ENCODE measurements at places on chromosomes 12 and 14.
A peak's percentile ranks its signal among the peaks of the same experiment; 100 is the strongest.

GRCh38 chr12:122097927-122098756 is 19.6 kb downstream of the MLXIP start:
- DNase-seq, result peak; percentile 72

DNA sequence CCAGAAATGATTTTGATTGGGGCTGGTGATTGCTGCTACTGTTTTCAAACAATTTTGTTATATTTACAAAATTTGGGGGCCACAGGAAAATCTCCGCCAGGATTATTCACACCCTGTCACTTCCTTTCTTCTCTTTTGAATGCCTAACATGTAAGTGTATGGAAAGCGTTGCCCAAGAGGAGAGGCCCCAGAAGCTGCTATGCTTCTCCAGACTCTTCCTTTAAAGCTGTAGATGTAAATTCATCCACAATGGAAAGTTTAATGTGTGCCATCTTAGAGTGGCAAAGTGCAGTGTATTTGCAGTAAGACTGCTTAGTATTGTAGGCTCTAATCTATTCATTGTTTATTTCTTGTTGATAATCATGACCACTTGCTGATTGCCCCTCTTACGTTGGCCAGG is 136.7 kb upstream of the LRIG3 start:
- no peak for DNase-seq

DNA sequence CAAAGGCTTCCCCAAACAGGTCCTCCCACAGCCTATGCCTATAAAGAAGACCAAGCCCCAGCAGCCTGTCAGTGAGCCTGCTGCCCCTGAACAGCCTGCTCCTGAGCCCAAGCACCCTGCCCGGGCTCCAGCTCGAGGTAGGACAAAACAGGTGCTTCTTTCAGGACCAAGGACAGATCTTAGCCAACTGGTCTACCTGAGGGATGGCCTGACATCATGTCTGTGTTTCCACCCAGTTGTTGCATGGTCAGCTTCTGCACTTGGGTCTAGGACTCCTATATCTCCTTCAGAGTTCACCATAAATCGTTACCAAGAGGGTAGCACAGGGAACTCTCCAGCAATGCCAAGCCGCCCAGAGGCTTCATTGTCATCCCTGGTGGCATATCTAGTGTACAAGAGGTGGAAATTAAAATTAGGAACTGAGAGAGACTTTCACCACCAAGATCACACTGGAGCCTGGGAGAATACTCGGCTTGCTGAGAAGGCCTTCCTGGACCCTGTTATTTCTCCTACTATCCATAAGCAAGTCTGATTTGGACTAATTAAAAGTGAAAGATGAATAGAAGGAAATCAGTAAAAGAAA is 38.2 kb upstream of the OAS1 start:
- DNase-seq, result peak; percentile 8

- DNase-seq, result no peak
Measured at GRCh38 chr12:119245904-119246494, 67.3 kb downstream of the HSPB8 start.

DNA sequence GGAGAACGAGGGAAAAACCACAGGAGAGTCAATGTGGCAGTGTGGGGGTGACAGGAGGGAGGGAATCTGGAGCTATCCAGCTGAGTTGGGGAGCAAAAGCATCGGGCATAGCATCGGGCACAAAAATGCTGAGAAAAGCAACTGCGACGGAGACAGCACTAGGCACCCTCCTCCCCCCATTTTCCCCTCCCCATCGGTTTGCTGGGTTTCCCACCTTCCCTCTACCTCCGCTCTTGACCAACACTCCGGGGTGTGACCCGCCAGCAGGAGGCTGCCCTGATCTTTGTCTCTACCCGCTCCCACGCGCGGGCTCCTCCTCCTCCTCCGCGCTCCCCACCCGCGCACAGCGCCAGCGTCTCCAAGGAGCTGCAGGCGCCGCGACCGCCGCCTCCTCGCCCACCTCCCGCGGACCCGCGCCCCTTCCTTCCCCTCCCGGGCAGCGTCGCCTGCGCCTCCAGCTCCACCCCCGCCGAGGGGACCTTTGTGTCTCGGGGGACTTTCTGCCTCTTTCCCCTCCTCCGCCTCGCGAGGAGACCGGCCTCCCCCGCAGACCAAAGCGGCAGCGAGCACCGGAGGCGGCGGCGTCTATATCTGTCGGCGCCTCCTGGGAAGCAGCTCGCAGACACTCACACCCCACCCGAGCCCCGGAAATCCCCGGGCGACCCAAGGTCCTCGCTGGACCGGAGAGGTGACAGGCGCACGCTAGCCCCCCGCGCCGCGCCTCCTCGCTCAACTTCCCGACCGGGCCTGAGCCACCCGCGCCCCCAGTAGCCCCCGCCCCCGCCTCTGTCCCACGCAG is 920 bp downstream of the CDK17 start:
- DNase-seq, result peak; percentile 73

GRCh38 chr14:101889366-101889765 is 75.0 kb upstream of the DYNC1H1 start:
- no peak for DNase-seq

- DNase-seq, result no peak
Measured at GRCh38 chr14:89336338-89336737, 80.7 kb downstream of the FOXN3 start.

- DNase-seq, result peak; percentile 27
Measured at GRCh38 chr12:106894774-106895173, 60.9 kb upstream of the TMEM263 start.
